Heart right ventricle (tissue), 16 donors: ENCODE measurements at places on chromosomes 1 and 21. TPM values are rescaled to one million over a fixed set of nuclear protein-coding genes. Genes with fewer than 3 reads are reported as not detected.

The OR14I1 gene
- not detected for total RNA-seq

The CA14 gene
- 0.48 TPM for total RNA-seq

The PCP4L1 gene
- 0.55 TPM for total RNA-seq

The CD5L gene
- total RNA-seq = not detected

The TDRD5 gene
- not detected for total RNA-seq

The FAM163A gene
- total RNA-seq = 0.30 TPM

The RBM11 gene
- total RNA-seq = 0.31 TPM

The CA6 gene
- total RNA-seq = 0.20 TPM
